ENCODE measurements at places on chromosomes 3 and 15.
A peak's percentile ranks its signal among the peaks of the same experiment; 100 is the strongest.

DNA sequence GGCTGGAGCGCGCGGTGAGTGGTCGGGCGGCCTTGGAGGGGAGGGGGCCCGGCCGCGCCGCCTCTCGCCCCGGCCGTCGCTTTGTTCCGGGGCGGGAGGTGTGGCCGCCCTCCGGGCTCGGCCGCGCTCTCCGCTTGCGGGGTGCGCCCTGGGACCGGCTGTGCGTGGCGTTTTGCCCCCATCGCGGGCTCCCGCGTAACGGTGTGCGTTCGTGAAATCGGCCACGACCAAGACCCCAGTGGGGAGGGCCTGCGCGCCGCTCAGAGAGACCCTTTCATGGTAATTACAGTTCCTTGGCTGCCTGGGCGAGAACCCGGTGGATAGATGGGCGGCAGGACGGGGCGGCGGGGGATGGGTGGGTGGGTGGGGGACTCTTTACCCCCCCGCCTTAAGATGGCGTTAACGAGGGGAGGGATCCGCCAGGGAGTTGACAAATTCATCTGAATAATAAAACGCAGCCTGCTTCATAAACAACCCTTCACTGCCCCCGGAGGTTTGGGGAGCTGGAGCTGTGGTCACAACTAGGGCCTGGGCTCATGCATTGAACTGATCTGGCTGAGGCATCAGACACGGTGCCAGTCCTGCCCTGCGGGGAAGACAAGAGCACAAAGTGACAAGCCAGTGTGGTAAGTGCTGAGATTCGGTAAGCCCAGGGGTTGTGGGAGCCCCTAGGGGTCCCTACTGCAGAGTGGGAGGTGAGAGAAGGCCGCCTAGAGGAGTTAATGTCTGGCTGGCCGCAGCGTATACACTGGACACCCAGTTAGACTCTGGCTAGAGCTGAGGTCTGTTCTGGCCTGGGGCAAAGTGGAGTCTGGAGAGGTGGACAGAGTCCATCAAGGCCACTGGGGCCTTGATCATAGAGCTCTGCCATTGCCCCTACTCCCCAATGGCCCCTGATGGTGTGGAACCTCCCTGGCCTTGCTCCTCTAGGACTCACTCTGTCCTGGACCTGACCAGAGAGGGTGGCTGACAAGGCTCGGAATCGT is 668 bp downstream of the MRAS start:
- DNase-seq = no peak

GRCh38 chr3:149512073-149512782 is 37.7 kb downstream of the TM4SF4 start:
- DNase-seq = peak; percentile 32

DNA sequence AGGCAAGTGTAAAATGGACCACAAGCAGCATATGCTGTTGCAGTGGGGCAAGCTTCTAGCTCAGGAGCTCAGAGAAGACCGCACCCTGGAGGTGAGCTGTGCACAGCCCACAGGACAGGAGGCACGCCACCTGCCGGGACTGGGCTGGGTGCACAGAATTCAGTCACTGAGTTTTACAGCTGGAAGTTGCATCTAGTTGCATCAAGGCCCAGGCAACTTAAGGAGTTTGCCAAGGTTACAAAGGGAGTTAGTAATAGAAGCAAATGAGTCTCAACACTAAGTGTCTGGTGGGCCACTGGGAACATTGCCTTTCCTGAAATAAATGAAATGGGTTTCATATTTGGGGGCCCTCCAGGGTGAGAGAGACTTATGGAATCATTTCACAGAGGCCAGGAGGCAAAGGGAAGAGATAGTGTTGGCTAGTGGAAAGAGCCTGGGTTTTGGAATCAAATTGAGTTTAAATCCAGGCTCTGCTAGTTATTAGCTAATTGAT is 36.0 kb upstream of the TIMP4 start:
- DNase-seq = no peak

DNA sequence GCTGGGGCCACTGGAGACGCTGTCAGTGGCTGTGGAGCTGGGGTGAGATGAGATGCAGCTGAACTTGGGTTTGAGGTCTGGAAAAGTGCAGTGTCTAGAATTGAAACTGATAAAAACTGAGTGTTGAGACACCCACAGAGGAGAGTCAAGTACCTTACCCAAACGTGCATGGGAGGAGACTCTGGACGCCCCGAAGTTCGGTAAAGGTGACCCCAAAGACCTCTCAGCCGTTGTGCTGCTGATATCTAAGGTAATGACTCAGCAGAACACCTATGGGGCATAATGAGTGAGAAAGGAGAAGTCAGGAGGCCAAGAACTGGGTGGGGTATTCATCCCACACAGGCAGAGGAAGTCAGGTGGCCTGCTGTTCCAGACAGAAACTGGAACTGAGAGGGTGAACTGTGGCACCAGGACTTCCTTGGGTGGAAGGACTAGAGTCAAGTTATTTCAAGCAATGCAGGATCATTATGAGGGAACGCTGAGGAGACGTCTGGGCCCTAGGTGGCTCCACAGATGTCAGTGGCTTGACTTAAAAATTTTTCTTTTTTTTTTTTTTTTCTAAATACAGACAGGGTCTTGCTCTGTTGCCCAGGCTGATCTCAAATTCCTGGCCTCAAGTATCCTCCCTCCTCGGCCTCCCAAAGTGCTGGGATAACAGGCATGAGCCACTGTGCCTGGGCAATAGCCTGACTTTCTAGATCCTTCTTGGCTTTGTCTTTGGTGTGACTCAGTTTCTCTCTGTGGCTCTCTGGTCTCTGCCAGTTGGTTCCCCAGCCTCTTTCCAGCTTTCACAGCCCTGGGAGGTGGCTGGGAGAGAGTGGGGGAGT is 67.6 kb upstream of the GCNT3 start:
- DNase-seq = peak; percentile 24

- DNase-seq = no peak
These were observed 150.9 kb upstream of the MCTP2 start for GRCh38 chr15:94080416-94080815.

GRCh38 chr15:62748196-62748595 is 294.4 kb upstream of the TPM1 start:
- DNase-seq = no peak

GRCh38 chr15:86650094-86650493 is 570.4 kb downstream of the AGBL1 start:
- DNase-seq = no peak

GRCh38 chr3:99803297-99803696 is 14.4 kb upstream of the CMSS1 start:
- no peak for DNase-seq

DNA sequence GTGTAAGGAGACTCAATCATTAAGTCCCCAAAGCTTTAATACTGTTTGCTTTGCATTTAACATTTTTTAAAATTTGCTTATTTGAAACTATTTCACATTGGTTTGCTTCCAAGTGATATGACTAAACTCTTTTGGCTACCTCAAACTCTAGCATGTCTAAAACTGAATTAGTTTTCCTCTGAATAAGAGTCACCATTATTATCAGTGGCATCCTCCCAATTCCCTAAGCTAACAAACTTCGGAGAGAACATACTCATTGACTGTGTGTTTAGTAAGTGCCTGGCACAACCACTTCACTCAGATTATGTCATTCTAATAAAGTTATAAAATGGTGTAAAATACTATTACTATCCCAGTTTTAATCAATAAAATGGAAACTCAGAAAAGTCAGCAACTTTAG is 21.9 kb downstream of the ATOSA start:
- no peak for DNase-seq

DNA sequence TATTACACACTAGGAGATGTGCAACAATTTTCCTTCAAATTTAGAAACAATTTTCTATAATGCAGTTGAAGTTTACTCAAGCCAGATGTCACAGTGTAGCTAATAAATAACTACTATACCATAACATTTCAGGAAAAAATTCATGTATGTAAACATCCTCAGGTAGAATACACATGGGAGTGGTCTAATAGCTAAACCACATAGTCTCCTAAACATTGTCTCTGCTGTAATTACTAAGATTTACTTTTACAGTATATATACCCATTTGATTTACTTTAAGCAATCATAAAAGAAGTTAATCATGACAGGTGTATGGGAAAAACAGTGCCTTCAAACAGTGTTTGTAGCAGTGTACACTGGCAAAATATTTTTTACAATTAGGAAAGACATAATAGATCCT is 110.1 kb upstream of the GRM7 start:
- no peak for DNase-seq

DNA sequence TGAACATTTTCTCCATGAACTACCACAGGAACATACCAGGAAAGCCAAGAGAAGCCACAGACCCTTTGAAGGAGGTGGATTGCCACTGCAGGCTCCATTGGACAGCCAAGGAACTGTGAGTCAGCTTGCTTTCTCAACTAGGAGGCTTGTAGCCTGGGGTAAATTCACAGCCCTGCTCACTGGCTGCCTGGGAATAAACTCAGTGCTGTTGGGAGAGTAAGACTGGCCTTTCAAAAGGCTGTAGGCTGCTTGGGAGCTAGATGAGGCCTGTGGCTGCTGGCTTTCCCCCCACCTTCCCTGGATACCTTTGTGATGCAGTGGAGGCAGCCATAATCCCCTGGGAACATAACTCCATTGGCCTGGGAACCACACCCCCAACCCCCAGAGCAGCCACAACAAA is 223.5 kb upstream of the RBMS3 start:
- no peak for DNase-seq

- DNase-seq = no peak
These were observed 27.4 kb downstream of the SEC22A start for GRCh38 chr3:123229145-123229544.

GRCh38 chr3:112761062-112761638 is 85.5 kb downstream of the CD200R1L start:
- no peak for DNase-seq

DNA sequence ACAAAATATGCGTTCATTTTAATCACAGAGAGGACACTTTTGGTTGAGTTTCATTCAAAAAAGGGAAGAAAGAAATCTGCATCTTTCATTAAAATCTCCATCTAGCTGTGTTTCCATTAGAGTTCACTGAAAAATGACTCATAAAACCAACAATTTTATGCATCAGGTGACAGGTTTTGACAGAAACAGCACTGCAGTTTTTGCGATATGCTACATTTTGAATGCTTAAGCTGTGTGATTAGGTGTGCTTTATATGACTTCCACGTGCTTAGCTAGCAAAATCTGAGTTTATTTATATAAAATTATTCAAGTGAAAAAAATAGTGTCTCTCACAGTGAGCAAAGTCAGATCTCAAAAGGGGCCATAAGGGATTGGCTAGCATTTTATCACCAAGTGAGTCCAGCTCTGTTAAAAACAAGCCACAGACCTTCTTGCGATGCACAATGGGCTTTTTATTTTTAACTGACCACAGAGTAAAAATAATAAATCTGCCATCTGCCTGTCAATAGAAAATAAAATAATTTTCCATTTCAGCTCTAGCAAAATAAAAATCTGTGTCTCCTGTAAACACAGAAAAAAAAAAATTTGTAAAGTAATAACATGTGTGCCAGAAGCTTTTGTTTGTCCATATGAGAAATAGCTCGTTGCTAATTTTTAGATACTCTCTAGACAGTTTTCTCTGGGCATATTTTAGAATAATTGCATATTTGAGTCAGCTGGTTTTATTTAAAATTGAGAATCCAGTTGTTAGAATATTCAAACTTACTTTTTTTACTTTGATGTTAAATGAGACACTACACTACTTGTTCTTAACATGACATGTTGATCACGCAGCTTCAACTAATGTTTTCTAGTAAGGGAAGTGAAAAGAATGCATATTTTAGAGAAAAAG is 409.8 kb downstream of the ROBO2 start:
- no peak for DNase-seq

DNA sequence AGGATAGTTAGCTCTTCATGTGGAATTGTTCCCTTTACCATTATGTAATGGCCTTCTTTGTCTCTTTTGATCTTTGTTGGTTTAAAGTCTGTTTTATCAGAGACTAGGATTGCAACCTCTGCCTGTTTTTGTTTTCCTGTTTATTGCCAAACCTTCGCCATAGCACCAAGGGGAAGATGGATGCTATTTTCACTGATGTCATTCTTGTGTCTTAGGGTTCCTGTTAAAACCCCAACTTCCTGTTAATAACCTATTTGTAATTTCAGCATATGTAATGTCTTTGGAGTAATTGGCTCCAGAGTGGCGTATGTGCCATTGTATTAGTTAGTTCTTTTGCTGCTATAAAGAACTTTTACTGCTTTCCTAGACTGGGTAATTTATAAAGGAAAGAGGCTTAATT is 10.8 kb downstream of the SAMMSON start:
- no peak for DNase-seq

DNA sequence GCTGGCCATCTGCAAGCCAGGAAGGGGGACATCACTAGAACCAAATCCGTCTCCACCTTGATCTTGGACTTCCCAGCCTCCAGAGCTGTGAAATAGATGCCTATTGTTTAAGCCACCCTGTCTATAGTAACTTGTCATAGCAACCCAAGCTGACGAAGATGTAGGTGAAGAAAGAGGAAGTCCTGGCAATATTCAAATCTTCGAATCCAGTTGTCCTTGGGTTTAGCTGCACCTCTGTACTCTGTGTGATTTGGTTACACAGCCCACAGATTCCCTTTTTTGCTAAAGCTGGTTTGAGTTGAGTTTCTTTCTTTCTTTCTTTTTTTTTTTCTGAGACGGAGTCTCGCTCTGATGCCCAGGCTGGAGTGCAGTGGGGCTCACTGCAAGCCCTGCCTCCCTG is 68.0 kb upstream of the XCR1 start:
- DNase-seq = peak; percentile 62

GRCh38 chr3:192906940-192907339 is 10.7 kb downstream of the MB21D2 start:
- no peak for DNase-seq

DNA sequence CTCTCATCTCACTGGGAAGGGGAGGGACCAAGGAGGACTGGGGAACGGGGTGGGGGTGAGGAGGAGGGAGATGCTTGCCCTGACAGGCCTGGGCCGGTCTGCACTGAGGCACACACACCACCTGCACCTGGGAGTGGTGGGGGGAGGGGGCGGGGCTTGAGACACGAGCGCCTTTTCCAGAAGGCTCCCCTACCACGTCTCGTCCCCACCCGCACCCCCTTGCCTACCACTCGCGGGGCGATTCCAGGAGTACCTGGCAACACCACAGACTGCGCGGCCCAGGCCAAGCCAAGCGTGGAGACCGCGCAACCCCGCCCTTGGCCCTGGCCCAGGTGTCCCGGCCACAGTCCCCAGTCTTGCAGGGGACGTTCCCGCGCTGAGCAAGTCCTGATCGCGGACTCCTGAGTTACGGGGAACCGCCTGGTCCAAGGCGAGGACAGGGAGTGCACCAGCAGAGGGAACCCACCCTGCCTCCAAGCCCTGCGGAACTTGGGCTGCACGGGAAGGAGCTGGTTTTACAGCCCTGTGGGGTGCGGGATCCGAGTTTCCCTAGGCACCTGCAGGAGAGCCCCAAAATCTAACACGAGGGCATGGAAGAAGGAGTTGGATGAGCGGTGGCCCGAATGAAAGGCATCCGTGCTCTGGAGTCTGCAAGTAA is 68.1 kb upstream of the SH3GL3 start:
- DNase-seq = no peak

GRCh38 chr15:35078221-35078915 is 6.7 kb downstream of the NANOGP8 start:
- DNase-seq = peak; percentile 26

Measured in CD4-positive, alpha-beta T cell treated with Interleukin-15 for 1 hour (primary cell).